ENCODE measurements at places on chromosomes 4 and X.

DNA sequence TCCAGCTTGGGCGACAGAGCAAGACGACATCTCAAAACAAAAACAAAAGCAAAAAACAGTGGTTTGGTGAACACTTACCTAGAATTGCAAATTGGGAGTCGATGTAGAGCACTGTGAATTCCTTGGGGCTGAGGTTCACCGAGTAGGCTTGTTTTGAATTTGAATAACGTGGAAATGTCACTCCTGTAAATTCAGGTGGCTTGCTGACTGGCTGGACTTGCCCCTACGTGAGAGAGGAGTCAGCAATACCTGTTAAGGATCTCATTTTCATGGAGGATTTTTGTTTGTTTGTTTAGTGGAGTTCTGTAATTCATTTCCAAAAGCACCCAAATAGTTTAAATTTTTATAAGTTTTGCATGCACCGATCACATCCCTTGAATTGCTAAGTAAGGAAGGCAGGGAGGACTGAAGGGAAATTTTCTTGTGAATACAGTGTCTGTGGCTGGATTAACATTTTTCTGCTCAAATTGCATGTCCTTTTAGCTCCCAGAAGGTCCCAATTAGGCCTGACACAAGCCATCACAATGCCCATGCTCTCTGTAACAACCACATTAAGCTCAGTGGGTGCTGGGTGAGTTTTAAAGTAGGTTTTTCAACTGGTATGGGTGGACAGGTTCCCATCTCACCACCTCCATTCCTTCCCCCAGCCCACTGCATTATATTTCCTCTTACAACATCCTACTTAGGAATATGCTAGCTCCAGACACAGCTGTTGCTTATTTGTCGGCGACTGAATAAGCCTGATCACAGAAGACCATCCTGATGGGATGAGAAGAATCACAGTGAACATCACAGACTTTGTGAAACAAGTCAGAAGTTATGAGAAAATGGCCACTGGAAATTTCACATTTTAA is 58.5 kb upstream of the TTC29 start:
- DNase-seq, result no peak

DNA sequence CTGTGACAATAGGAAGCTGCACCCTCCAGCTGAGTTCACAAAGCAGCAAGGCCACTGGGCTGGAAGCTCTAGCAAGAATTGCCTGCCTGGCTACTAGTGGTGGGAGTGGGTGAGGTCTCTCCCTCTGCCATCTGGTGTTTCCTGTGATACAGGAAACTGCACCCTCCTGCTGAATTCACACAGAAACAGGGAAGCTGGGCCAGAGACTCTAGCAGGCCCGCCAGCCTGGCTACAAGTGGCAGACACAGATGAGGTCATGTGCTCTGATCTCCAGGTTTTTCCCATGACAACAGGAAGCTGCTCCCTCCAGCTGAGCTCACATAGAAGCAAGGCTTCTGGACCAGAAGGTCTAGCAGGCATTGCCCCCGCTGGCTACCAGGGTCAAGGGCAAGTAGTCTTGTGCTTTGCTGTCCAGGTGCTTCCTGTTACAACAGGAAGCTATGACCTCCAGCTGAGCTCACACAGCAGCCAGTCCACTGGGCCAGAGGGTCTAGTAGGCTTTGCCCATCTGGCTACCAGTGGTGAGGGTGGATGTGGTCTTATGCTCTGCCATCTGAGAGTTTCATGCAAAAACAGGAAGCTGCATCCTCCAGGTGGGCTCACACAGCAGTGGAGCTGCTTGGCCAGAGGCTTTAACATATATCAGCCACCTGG is 41.5 kb upstream of the ZXDA start:
- no peak for DNase-seq

DNA sequence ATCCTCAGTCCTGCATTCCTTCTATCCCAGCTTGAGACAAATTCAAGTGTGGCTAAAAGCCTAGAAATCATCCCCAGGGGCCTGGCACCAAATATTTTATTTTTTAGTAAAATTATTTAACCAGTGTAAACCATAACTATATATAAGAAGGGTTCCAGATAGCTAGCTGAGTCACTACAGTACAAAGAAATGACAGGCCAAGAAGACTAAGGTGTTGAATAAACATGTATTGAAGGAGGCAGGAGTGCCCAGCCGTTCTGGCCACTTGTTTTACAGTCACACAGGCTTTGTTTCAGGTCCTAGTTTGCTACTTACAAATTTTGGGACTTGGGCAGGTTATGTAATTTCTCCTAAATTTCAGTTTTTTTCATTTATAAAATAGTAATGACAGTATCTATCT is 225.9 kb upstream of the PITX2 start:
- DNase-seq, result no peak

- no peak for DNase-seq
These were observed 14.1 kb downstream of the COX18 start for GRCh38 chr4:73055241-73055897.

DNA sequence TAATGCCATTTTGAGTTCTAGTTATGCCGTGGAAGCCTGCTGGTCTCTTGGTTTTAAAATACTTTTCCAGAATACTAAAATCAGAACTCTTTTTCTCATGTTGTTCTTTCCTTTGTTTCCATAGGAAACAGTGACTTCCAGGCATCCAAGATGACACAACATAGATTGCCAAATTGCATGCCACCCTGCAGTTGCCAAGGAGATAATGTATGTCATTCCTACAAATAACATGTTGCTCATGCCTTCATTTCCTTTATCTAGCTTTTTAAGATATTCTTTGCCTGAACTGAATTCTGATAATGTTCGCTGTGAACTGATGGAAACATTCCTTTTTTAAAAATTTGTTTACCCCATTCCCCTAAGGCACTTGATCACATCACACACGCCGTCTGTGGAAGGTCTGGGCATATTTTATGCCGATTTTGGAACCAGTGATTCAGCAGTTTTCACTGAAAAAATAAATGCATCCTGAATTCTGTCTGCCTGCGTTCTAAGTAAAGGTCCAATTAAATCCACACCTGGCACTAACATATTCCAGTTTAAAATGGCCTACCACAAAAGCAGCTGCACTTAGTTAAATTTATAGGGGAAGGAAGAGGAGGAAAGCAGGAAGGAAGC is 38.0 kb upstream of the COX7B2 start:
- peak; percentile 15 for DNase-seq

DNA sequence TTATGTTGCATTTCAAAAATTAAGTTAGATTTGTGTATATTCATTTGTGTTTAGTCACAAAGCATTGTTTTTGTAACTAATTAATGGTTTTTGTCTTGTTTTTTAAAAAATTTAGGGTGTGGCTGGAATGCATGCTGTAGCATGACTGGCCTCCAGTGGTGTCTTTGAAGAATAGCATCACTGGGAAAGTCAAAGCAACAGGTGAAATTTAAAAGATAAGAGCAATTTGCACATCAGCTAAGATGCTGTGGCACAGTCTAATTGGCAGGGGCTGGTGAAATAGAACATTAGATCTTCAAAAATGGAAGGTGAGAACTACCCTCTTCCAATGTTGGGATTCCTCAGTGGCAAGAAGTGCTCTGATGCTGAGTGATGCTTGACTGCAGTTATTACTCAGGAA is 45.3 kb downstream of the ANK2 start:
- DNase-seq, result peak; percentile 10

DNA sequence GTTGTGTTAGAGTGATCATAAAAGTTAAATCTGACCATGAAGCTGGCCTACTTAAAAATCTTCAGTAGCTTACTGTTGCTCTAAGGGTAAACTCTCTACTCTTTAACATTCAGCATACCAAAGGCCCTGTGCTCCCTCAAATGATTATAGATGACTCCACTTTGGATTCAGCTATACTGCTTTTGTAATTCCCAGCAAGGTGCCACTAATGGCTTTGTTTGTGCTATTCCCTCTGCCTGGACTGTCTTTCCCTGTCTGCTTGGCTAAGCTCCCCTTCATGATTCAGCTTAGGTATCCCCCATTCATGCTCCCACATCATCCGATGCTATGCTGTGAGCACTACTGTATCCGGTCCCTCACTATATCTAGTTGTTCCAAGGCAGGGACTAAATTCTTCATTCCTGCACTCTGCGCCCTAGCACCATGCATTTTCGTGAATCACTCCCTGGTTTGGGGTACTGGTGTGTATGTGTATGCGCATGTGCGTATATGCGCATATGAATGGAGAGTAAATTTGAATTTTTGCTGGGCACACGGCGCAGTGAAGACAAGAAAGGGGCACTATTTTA is 453 bp upstream of the PBDC1 start:
- no peak for DNase-seq

GRCh38 chr4:6613676-6614651 is 26.5 kb upstream of the MRFAP1 start:
- no peak for DNase-seq

GRCh38 chr4:24213961-24214360 is 324.1 kb upstream of the PPARGC1A start:
- DNase-seq, result no peak

- DNase-seq, result no peak
These were observed 149.3 kb downstream of the AMMECR1 start for GRCh38 chrX:110168585-110168984.

DNA sequence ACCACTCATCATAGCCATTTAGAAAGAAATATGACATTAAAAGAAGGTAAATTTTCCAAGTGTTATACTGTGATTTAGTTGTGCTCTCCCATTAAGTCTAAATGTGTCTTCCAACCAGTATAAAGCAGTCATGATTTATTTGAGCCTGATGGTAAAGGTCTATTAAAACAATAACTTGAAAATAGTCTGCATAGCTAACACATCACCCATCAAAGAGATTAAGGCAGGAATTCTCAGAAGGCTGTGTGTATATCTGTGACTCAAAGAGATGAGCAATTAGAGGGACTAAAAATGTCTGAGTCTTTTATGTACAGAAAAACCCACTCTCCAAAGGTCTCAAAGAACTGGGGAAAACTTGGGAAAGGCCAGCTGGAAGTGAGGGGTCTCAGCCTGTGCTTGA is 70.3 kb upstream of the IQCM start:
- no peak for DNase-seq

DNA sequence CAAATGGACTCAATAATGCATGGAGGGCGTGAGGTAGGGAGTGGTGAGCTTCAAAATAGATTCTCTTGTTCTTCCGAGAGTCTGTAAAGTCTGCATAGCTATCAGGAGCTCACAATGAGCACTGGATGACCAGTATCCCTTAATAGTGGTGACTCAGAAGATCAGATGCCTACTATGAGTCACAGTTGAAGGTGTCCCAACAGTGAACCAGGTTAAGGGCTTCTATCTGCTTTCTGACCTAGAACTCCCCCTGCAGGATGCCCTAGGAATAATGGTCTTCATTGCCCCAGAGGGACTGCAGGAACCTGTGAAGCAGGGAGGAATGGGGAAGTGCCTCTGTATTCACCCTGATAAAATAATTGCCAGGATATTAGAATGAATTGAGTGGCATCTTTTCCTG is 22.1 kb downstream of the DGKK start:
- no peak for DNase-seq

- no peak for DNase-seq
These were observed 240.9 kb downstream of the AR start for GRCh38 chrX:67784712-67785111.

DNA sequence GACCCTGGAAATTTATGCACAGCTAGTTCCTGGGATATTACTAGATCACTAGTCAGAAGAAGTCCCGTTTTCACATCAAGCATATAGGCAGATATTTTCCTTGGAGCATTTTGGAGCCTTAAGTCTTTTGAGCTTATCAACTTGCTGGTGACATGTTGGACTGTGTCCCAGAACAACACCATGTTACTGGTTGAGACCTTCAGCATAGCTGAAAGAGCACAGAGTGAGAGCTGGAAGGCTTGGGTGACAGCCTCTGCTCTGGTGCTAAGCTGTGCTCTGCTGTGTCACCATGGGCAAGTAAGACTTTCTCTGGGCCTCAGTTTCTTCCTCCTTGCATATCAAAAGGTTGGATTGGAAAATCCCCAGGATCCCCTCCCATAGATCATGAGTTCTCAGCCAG is 116.6 kb upstream of the FRMPD4 start:
- no peak for DNase-seq

DNA sequence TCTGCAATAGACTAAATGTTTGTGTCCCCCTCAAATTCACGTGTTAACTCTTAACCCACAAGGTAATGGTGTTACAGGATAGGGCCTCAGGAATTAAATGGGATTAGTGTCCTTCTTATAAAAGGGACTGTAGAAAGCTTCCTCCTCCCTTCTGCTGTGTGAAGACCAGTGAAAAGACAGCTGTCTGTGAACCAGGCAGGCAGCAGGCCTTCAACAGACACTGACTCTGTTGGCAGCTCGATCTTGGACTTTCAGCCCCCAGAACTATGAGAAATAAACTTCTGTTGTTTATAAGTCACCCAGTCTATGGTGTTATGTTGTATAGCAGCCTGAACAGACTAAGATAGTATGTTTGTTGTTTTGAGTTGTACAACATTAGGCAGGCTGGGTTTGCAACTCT is 208.1 kb downstream of the GBA3 start:
- DNase-seq, result no peak

- DNase-seq, result peak; percentile 51
These were observed 664 bp downstream of the PRSS12 start for GRCh38 chr4:118351851-118352827.

- no peak for DNase-seq
These were observed 1100.2 kb upstream of the INTU start for GRCh38 chr4:126532527-126532926.

- no peak for DNase-seq
These were observed 15.7 kb downstream of the ZXDB start for GRCh38 chrX:57607295-57608187.

- DNase-seq, result no peak
These were observed 78.7 kb upstream of the CBLL2 start for GRCh38 chrX:22193851-22194659.

- DNase-seq, result no peak
These were observed 61.6 kb upstream of the PDGFRA start for GRCh38 chr4:54167508-54167907.

GRCh38 chr4:55397520-55398321 is 2.0 kb downstream of the TMEM165 start:
- DNase-seq, result peak; percentile 15

- no peak for DNase-seq
These were observed 41.8 kb upstream of the CEP135 start for GRCh38 chr4:55906989-55907388.

DNA sequence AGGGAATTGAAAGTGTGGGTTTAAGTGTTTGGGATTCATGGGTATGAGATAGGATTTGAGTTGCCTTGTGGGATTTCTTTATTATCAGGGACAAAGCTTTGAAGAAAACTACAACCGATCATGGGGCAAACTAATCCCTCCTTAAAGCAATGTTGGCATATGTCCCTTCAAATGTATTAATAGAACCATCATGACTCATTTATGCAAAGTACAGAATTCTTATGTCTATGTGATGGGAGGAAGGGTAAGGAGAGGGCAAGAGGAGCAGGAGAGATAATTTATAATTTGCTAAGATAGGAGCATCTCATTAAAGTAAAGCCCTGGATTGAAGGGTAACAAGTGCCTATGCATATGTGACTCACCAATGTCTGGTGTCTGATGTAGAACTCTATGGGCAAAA is 94.2 kb downstream of the PHEX start:
- no peak for DNase-seq

- no peak for DNase-seq
These were observed 296.2 kb upstream of the FAT1 start for GRCh38 chr4:187019896-187020295.

GRCh38 chr4:112946127-112946526 is 103.3 kb upstream of the ANK2 start:
- no peak for DNase-seq

- DNase-seq, result peak; percentile 28
These were observed 367.6 kb downstream of the BCOR start for GRCh38 chrX:39729981-39730661.
